ENCODE measurements at places on chromosomes 7 and 10.
A peak's percentile ranks its signal among the peaks of the same experiment; 100 is the strongest.

GRCh38 chr7:25675789-25676474 lies 447.6 kb upstream of the NPVF start:
- no peak overlapping the region for H3K4me3 ChIP-seq
- DNase-seq, result no peak
- peaks cover 21% of the 10 kb centered on the region for H3K27me3 ChIP-seq
- H3K4me1 ChIP-seq, result peaks cover 47% of the 10 kb centered on the region

DNA sequence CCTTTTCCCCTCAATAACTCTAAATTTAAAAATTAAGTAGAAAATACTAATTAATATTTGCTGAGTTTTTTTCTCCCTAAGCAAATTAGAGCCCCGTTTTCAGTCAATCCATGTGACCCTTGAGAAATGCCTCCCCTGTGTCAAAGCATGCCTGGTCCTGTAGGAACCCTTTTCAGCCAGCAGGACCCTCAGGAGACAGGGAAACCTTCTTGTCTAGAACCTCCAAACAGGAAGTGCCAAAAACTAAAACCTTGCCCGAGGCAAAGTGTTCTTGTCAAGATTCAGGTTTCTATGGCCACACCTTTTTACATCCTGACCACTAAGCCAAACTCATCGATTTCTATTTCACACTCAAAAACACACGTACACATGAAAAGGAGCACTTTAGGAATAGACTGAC lies 60.1 kb upstream of the NFE2L3 start:
- H3K4me1 ChIP-seq, result peaks cover 23% of the 10 kb centered on the region
- no peak overlapping the region for H3K27ac ChIP-seq
- no peaks in the 10 kb centered on the region for H3K36me3 ChIP-seq
- no peak for DNase-seq
- H3K27me3 ChIP-seq, result no peaks in the 10 kb centered on the region

DNA sequence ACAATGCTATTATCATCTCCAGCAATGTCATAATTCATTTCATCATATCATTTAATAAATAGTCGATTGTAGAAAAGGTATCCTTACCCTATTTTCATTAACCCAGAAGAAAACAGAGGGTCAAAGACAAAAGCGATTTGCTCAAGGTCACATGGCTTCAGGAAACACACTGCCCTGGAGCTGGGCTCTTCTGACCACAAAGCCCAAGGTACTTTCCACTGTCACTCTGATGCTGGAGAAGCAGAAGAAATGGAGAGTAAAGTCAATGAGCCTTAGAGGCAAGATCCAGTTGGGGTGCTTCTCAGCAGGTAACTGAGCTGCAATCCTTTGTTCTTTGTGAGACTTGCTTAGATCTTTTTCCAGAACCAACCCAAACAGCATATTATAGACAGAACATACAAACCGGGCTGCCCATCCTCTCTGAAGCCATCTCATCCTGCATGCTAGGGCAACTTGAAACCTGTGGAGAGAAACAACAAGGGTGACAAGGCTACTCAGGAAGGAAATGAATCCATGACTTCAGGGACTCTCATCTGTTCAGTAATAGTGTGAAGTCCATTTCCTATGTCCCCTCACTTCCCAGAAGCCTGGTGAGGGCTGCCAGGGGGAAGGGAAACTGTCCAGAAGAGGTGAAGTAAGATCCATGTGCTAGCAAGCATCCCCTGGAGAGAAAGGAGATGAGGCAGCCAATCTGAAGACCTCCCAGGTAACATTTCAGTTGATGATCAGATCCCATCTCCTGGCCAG lies 148.6 kb upstream of the SVIL start:
- peak overlapping the region; percentile 40 for H3K27ac ChIP-seq
- no peak for DNase-seq
- H3K36me3 ChIP-seq, result no peaks in the 10 kb centered on the region

DNA sequence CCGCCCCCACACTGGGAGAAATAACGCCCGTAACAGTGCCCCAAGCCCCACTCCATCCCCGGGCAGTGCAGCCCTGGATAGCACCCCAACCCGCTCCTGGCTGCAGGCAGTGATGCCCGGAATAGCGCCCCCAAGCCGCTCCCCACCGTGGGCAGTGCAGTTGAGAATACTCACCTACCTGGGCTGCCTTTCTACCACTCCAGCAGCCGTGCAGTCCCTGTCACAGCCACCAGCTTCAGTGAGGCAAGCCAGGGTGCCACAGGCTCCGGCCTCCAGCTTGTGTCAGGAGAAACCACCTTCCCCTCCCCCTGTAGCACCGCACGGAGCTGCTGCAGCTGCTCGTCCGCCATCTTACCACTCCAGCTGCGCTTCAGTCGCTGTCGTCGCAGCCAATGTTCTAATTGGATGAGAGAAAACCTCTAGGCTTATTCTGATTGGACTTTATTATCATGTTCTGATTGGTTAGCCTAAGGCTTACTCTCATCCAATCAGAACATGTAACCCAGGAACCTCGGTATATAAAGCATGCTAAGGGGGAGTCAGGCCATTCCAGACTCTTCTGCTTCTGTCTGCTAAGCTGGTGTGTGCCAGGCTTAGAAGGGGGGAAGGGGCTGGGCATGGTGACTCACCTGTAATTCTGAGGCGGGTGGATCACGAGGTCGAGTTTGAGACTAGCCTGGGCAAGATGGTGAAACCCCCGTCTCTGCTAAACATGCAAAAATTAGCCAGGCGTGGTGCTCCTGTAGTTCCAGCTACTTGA lies 53.2 kb upstream of the ZNF33B start:
- no peaks in the 10 kb centered on the region for H3K4me1 ChIP-seq
- H3K27ac ChIP-seq, result no peak overlapping the region
- no peak for DNase-seq
- no peaks in the 10 kb centered on the region for H3K36me3 ChIP-seq
- H3K4me3 ChIP-seq, result no peak overlapping the region
- H3K27me3 ChIP-seq, result no peaks in the 10 kb centered on the region

- H3K36me3 ChIP-seq, result no peaks in the 10 kb centered on the region
- no peak for DNase-seq
- no peak overlapping the region for H3K4me3 ChIP-seq
- peaks cover 10% of the 10 kb centered on the region for H3K4me1 ChIP-seq
These were observed 57.2 kb upstream of the ELN start for GRCh38 chr7:73970801-73971229.

GRCh38 chr7:36955456-36956129 lies 231.3 kb upstream of the AOAH start:
- peaks cover 7% of the 10 kb centered on the region for H3K36me3 ChIP-seq
- H3K27me3 ChIP-seq, result no peaks in the 10 kb centered on the region
- peaks cover 21% of the 10 kb centered on the region for H3K4me1 ChIP-seq
- DNase-seq, result no peak
- H3K27ac ChIP-seq, result no peak overlapping the region
- no peak overlapping the region for H3K4me3 ChIP-seq

DNA sequence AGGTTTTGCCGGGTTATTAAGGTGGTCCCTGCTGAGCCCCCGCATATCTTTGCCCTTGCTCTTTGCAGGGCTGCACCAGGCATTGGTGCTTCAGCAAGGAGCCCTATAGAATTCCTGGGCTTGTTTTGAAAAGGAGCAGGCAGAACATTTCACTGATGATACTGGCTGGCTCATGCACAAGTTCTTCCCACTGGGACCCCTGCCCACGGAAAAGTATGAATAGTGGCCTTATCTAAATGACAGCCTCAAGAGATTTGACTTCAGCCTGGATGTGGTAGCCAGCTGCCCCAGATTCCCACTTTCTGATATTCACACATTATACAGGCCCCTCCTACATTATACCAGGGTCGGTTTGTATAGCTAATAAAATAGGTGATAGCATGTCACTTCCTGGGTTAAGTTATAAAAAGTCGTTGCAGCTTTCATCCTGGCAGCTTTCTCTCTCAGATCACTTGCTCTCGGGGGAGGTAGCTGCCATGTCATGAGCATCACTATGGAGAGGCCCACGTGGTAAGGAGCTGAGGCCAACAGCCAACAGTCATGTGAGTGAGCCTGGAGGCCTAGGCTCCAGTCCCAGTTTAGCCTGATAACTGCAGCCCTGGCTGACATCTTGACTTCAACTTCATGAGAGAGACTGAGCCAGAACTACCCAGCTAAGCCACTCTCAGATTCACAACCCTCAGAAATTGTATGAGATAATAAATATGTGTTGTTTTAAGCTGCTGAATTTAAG lies 16.8 kb upstream of the CRTAC1 start:
- H3K36me3 ChIP-seq, result no peaks in the 10 kb centered on the region
- DNase-seq, result no peak
- H3K27me3 ChIP-seq, result peaks cover 61% of the 10 kb centered on the region
- H3K4me3 ChIP-seq, result no peak overlapping the region

DNA sequence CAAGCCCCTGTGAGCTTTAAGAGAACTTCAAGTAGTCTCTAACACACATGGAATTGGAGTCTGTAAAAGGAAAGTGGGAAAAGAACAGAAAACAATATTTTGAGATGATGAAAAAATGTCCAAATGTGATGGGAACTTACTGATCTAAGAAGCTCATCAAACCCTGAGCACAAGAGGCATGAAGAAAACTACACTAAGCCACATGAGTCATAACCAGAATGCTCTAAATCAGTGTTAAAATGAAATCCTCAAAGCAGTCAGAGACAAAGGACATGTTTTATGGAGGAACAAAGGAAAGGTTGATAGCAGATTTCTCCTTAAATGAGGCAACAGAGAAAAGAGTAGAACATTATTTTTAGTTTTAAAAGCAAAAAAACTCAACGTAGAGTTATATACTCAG lies 37.2 kb downstream of the ZNF33A start:
- H3K4me1 ChIP-seq, result no peaks in the 10 kb centered on the region
- peaks cover 62% of the 10 kb centered on the region for H3K36me3 ChIP-seq
- no peak overlapping the region for H3K4me3 ChIP-seq
- no peaks in the 10 kb centered on the region for H3K27me3 ChIP-seq

DNA sequence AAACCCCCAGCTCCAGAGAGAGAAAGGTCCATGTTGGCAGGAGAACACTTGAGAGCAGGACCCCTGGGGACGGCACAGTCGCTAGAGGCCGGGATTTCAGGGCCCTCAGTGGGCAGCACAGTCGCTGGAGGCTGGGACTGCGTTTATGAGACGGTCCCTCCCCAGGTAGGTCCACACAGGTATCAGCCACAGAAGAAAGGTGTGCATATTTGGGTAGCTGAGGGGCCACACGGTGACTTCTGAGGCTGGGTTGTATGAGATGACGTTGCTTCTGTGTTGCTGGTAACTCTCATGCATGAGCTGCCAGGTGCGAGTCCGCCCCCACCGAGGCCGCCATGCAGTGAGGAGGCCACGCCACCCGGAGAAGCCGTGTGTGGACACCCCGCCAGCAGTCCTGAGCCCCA lies 56.9 kb upstream of the PPP2R2D start:
- DNase-seq, result peak; percentile 60
- H3K4me1 ChIP-seq, result no peaks in the 10 kb centered on the region
- H3K27ac ChIP-seq, result no peak overlapping the region
- no peak overlapping the region for H3K4me3 ChIP-seq
- H3K36me3 ChIP-seq, result no peaks in the 10 kb centered on the region
- H3K27me3 ChIP-seq, result peaks cover 3% of the 10 kb centered on the region

DNA sequence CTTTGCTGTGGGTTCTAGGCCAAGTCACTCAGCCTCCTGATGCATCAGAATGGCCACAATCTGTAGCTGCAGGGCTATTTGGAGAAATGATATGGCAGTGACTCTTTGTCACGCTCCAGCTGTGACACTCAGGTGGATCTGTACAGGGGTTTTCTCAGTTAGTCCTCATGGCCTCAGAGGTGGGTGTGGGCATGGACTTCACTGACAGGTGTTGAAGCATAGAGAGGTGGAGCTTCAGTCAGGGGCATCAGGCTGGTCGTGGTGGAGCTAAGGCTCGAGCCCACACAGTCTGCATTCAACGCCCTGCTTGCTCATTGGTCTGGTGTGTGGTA lies 21.2 kb downstream of the PALD1 start:
- H3K4me3 ChIP-seq, result no peak overlapping the region
- peaks cover 3% of the 10 kb centered on the region for H3K27me3 ChIP-seq
- DNase-seq, result no peak
- H3K36me3 ChIP-seq, result no peaks in the 10 kb centered on the region

GRCh38 chr7:151729521-151729921 lies 147.4 kb downstream of the PRKAG2 start:
- no peaks in the 10 kb centered on the region for H3K36me3 ChIP-seq
- no peak for DNase-seq
- no peak overlapping the region for H3K27ac ChIP-seq
- H3K4me3 ChIP-seq, result no peak overlapping the region
- H3K4me1 ChIP-seq, result peaks cover 18% of the 10 kb centered on the region

DNA sequence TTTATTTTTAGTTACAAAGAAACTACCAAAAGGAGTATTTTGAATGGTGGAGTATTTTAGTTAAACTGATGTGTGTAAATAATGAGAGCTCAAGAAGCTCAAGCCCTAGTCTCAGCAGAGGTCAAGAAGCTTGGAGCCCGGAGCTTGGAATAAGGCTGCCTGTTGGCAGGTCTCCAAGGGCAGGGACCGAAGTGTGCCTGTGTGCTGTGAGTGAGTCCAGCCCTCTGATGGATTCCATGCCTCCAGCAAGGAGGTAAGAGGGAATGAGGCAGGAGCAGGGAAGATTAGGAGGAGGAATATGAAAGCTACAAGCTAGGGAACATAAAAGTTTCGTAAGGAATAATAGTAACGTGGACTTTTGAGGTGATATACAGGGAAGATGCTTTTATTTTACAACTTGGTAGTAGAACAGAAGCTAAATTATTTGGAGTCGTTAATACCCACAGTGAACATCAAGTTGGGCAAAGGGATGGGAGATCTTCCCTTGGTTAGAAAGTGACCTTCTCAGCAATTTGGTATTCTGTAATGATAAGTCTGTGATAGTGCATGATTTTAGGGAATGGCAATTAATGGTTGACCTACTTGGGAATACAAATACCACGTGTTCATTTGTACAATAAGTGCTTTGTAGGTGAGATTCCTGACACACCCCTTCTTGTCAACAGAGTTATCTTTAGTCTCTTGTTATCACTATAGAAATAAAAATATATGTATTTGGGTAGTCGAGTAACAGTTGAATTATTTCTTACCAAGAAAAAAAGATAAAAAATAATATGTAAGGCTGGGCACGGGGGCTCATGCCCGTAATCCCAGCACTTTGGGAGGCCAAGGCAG lies 4.6 kb downstream of the SEC23IP start:
- peaks cover 15% of the 10 kb centered on the region for H3K36me3 ChIP-seq
- peak overlapping the region; percentile 83 for H3K27ac ChIP-seq
- DNase-seq, result no peak
- peaks cover 45% of the 10 kb centered on the region for H3K4me1 ChIP-seq

DNA sequence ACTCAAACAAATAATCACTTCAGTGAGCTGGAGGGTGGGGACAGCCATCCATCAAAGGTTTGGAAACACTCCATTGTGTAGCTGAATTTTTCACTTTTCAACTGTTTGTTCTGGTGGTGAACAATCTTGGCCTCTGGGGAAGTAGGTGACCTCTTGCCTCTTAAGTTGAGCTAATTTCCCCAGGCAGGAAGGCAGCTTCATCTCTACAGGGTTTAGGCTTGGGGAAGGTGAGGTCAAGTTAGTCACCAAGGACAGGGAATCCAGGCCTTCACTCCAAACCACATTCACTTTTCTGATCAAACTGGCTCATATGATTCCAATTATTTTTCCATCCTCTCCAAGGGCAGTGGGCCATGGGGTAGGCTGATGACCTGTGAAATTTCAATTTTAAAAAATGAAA lies 138.3 kb upstream of the HABP2 start:
- no peak overlapping the region for H3K4me3 ChIP-seq
- peaks cover 3% of the 10 kb centered on the region for H3K36me3 ChIP-seq
- peaks cover 21% of the 10 kb centered on the region for H3K4me1 ChIP-seq
- peaks cover 33% of the 10 kb centered on the region for H3K27me3 ChIP-seq

GRCh38 chr7:112080441-112080840 lies 125.8 kb downstream of the DOCK4 start:
- peaks cover 7% of the 10 kb centered on the region for H3K4me1 ChIP-seq
- no peaks in the 10 kb centered on the region for H3K27me3 ChIP-seq
- no peak overlapping the region for H3K4me3 ChIP-seq
- H3K36me3 ChIP-seq, result no peaks in the 10 kb centered on the region

- no peak for DNase-seq
- H3K4me1 ChIP-seq, result peaks cover 6% of the 10 kb centered on the region
- H3K36me3 ChIP-seq, result peaks cover 3% of the 10 kb centered on the region
- H3K27me3 ChIP-seq, result no peaks in the 10 kb centered on the region
- no peak overlapping the region for H3K27ac ChIP-seq
These were observed 19.5 kb downstream of the CHN2 start for GRCh38 chr7:29214056-29214455.
